ENCODE measurements at places on chromosomes 2 and 18.

DNA sequence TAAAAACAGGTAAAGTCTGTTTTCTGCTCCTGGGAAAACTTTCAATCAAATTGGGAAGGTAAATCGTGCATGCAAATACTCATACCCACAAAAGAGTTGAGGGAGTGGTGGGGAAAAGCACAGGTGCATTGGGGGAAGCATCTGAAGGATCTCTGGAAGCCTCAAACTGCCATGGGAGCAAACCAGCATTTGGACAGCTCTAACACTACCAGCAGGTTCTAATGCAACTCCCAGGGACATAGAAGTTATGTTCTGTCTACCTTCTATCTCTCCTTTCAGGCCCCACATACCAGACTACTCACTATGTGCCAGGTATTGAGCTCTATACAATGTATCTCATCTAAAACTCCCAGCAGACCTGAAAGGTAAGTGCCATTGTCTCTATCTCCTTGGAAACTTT is 933.7 kb downstream of the NRXN1 start:
- no peak for DNase-seq

- no peak for DNase-seq
Observed at GRCh38 chr18:28034567-28034966, 142.4 kb downstream of the CDH2 start.

- DNase-seq: no peak
Observed at GRCh38 chr2:38856165-38856564, 19.6 kb downstream of the DHX57 start.

DNA sequence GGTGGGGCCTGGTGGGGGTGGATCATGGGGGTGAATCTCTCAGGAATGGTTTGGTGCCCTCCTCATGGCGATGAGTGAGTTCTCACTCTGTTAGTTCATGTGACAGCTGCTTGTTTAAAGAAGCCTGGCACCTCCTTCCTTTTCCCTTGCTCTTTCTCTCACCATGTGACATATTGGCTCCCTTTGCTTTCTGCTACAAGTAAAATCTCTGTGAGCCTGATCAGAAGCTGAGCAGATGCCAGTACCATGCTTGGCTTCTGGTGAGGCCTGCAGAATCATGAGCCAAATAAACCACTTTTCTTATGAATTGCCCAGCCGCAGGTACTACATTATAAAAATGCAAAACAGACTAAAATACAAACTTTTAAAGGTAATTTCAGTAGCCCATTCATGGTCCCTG is 73.4 kb upstream of the TEX51 start:
- no peak for DNase-seq

DNA sequence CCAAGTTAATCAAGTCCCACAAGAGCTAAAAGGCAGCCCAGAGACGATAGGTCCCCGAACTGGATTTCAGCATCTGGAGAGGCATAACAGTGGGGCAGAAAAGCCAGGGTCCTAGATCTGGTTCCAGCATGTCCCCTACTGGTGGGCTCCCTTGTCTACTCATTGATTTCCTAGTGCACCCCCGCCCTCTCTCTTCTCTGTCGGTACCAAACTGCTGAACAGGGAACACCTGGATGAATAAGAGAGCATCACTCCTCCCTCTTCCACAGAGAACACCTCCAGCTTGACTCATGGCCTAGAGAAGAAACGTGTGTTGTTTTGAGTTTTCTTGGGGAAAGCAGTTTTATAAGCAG is 101.3 kb downstream of the FOXI3 start:
- DNase-seq: no peak

GRCh38 chr2:9991221-9991620 is 39.7 kb downstream of the GRHL1 start:
- DNase-seq: no peak

DNA sequence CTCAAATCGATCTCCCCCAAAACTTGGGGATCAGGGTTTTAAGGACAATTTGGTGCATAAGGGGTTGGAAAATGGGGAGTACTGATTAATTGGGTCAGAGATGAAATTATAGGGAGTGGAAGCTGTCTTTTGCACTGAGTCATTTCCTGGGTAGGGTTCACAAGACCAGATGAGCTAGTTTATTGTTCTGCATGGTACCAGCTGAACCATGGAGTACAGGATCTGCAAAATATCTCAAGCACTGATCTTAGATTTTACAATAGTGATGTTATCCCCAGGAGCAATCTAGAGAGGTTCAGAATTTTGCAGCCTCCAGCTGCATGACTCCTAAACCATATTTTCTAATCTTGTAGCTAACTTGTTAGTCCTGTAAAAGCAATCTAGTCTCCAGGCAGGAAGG is 73.1 kb downstream of the CPO start:
- no peak for DNase-seq

- no peak for DNase-seq
Observed at GRCh38 chr2:3300224-3300995, 77.2 kb downstream of the EIPR1 start.

GRCh38 chr2:189254268-189254883 is 74.8 kb upstream of the COL5A2 start:
- DNase-seq: peak; percentile 90

- DNase-seq: no peak
Observed at GRCh38 chr2:74559912-74560311, 5.4 kb downstream of the DOK1 start.

- peak; percentile 71 for DNase-seq
Observed at GRCh38 chr2:205706769-205707381, 24.6 kb downstream of the NRP2 start.

DNA sequence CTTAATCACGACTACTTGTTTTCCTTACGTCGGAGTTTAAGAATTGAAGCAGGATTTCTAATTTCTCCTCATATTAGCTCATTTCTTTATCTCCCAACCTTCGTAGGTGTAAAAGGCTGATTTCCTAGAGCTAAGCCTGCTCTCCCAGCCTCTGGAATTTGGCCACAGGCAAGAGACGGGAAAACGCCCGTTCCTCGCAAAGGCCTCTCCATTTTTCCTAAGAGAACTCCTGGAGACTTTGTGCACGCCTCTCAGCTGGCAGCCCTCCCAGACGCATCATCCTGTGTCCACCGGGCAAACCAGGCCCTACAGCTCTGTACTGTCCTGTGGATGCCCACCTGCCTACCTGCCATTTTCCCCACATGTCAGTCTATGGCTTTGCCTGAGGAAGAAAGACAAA is 106.3 kb downstream of the FTCDNL1 start:
- no peak for DNase-seq

GRCh38 chr2:110807522-110807921 is 75.1 kb downstream of the ACOXL start:
- no peak for DNase-seq

DNA sequence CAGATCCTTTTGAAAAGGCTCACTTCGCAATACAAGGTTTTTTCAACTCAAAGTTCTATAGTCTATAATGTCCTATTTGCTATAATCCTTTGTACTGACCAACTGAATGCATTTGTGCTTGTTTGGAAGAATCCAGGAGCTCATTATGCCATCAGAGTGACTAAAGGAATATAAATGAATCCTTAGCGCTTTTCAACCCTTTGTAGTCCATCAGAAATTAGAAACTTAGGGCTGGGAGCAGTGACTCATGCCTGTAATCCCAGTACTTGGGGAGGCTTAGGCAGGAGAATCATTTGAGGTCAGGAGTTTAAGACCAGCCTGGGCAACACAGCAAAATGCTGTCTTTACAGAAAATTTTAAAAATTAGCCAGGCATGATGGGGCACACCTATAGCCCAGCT is 330.2 kb upstream of the CHAC2 start:
- DNase-seq: no peak

DNA sequence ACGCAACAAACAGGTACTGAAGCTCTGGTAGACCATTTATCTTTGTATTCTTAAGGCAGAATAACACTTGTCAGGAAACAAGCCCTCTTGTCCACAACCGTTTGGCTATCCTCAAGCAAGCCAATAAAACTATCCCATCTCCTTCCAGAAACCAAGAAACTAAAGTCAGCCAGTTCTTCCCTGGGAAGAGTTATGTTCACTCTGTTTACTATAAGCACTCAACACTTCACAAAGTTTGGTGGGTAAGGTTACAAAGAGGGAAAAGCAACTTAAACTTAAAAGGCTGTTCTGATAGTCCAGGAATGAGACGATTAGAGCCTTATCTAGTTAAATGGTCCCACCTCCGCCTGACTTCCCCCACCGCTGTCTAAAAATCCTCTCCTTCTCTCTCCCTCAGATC is 25.6 kb downstream of the LRP2 start:
- DNase-seq: no peak

- DNase-seq: peak; percentile 73
Observed at GRCh38 chr2:42084231-42084671, 36.4 kb downstream of the PKDCC start.

DNA sequence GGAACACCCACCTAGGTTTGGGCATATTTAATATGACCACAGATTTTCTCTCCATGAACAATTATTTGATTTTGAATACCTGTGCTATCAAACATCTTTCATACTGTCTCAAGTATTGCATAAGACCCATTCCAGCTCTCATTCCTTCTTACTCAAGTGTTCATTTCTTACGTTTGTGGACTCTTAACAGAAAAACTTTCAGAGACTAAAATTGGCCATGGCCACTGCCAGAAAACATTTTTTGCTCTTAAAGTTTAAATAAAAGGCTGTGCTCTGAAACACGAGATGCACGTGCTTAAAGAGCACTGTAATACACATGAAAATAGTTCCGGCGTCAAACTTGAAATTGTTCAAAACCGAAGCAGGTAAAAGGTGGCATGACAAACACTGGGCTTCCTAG is 89.3 kb downstream of the LIMS1 start:
- DNase-seq: no peak

DNA sequence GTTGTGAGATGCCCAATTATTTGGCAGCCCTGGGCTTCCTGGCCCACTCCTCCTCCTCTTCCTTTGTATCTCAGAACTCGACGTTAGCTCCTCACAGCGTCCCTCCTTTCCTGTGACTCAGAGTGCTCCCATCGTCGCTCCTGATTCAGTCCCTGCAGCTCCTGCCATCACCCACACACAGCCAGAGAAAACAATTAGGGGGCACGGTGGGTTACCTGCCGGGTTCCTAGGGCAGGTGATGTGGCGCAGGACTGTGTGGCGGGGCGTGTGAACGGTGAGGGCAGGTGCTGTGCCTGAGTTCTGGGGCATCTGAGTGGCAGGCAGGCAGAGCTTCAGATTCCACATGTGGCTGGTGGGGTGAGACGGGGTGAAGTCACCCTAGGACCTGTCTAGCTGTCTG is 42.6 kb downstream of the GLI2 start:
- DNase-seq: no peak

DNA sequence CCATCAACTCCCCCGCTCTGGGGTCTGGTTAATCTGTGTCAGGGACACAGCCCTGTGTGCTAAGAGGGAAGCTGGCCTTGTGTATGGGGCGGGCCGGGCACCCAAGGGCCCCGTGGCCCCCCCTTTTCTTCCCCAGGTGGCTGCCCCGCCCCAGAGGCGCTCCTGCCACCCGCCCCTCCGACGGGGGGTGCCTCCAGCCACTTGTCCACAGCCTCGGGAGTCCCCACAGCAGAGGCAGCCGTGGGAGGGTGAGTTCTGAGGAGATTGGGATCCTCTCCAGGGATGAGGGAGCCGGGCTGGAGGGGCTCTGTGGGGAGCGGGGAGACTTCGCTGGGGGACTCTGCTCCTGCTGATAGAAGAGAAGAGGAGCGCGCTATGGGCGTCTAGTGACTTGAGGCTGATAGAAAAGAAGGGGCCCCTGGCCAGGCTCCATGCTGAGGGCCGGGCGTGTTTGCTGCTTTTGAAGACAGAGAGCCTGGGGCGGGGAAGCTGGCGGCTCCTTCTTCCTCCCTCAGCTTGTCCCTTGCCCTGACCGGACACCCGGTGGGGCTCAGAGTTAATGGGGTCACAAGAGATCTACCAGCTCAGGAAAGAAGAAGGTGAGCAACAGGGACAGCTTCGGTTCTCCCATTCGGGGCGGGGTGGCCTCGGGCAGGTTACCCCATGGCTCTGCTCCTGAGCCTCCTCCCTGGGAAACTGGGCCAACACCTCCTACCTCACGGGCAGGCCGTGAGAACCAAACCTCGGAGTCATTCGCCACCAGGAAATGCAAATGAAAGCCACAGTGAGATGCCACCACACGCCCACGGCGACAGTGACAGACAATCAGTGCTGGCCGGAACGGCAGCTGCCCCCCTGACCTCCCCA is 89.4 kb upstream of the TAF1B start:
- no peak for DNase-seq

DNA sequence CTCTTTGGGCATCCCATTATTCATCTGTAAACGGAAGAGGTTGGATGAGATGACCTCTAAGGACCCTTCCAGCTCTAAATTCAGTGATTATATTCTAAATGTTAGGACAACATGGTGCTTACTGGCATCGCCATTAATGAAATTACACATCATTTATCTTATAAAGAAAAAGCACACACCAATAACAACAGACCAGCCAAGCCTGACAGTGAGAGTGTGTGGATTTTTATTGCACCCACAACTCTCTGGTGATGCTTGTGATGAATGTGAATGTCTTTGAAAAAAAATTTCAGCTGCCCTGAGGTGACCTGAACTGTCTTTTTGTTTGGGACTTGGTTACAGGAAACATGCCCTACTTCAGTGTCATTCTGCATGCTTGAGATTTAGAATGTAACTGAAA is 513.3 kb upstream of the NRP2 start:
- no peak for DNase-seq

- DNase-seq: no peak
Observed at GRCh38 chr2:11473659-11474433, 7.9 kb upstream of the E2F6 start.

- no peak for DNase-seq
Observed at GRCh38 chr2:51013079-51013932, 18.6 kb downstream of the NRXN1 start.

DNA sequence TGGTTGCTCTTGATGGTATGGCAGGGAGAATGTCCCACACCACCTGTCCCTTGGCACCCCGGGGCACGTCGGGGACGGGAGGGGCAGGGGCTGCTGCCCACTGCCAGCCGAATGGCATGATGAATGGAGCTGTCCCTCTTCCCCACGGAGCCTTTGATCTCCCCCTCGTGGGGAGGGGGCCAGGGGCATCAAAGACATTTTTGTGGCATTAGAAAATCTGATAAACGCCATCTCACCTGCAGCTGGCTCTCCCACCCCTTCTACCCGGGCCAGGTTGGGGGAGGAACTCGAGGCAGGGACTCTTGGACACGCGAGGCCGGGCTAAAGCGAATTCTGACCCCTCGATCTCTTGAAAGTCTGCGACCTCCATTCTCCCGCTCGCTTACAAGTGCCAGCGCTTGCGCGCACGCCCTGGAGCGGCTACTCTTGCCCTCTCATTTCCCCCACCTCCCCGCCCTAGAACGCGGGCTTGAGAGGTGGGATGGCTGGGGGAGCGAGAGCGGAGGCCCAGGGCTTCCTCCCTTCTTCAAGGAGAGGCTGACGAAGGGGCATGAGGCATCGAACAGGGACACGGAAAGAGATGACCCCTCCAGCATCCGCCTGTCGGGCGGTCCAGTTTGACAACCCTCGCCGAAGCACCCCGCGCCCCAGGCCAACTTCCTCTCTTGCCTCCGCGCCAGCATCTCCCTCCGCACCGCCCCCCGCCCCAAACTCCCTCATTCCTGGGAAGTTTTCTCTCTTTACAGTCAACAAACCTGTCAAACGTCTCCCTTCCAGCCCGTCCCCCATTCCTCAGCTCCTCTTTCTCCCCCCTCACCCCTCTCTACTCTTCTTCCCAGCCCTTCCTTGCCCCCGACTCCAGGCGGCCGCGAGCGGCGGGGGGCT is 692 bp upstream of the WNT6 start:
- DNase-seq: no peak
